ENCODE measurements at places on chromosomes 6 and 20.

DNA sequence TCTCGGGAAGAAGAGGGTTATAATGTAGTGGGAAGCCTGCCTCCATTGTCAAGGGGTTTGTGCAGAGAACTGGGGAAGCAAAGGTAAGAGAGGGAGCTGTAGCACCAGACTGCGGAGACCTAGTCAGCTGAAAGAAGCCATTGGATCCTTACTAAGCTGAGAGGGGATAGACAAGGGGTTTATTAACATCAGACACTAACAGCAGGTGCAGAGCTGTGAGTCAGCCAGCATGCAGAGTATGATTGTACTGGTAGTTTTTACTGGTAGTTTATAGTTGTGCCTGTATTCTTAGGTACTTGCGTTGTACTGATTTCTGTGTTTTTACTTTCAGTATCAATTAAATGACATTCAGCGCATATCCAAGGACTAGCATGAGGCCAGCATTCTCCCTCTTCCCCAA lies 17.8 kb upstream of the COL19A1 start:
- no peak for DNase-seq

GRCh38 chr6:108113557-108114519 lies 39.3 kb upstream of the OSTM1 start:
- no peak for DNase-seq

DNA sequence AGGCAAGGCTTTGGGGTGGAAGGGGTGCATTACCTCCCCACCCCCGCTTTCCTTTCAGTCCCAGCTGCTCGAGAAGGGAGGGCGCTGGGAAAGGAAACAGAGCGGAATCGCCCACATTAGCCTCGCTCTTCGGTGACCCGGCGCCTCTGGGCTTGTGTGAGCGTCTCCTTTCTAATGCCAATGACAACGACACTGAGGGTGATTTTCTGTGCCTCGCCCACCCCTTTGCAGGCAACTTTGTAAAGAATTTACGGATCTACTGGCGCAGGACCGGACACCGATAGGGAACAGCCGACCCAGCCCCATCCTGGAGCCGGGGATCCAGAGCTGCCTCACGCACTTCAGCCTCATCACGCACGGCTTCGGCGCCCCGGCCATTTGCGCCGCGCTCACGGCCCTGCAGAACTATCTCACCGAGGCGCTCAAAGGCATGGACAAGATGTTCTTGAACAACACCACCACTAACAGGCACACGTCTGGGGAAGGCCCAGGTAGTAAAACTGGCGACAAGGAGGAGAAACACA lies 24.3 kb downstream of the TFAP2B start:
- DNase-seq, result no peak

GRCh38 chr6:3032986-3033385 lies 33.3 kb downstream of the NQO2 start:
- no peak for DNase-seq

DNA sequence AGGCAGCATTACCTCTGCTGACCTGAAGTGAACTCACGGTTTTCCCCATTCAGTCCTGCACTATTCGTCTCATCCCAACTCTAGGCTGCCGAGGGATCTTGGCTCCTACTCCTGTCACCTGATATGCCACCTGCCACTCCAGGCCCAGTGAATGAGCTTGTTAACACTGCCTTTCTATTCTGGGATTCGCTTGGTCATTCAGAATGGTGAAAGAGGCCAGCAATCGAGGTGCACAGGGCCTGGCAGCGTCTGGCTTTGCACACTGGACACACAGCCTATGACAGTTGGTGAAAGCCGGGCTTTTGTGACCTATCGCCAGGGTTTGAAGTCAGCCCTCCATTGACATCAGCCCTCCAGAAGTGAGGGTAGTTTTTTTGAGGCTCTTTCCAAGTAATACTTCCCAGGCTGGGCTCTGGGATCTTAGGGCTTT lies 59.3 kb upstream of the MYL9 start:
- DNase-seq, result no peak

- no peak for DNase-seq
These were observed 349.2 kb downstream of the ZFAND3 start for GRCh38 chr6:38168699-38169098.

DNA sequence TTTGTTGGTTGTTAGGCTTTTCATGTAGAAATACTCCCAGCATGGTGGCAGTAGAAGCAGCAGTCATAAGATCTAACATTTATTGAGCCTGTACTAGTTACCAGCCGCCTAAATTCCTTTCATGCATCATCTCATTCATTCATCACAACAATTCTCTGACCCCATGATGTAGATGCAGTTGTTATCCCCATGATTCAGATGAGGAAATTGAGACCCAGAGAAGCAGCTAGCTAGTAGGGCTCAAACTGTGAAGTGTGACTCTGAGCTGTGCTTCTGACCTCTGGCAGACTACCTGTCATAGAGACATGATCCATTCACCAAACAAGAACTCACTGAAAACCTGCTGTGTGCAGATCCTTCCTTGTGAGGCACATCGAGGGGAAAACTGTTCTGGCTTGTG lies 16.9 kb downstream of the RREB1 start:
- no peak for DNase-seq

DNA sequence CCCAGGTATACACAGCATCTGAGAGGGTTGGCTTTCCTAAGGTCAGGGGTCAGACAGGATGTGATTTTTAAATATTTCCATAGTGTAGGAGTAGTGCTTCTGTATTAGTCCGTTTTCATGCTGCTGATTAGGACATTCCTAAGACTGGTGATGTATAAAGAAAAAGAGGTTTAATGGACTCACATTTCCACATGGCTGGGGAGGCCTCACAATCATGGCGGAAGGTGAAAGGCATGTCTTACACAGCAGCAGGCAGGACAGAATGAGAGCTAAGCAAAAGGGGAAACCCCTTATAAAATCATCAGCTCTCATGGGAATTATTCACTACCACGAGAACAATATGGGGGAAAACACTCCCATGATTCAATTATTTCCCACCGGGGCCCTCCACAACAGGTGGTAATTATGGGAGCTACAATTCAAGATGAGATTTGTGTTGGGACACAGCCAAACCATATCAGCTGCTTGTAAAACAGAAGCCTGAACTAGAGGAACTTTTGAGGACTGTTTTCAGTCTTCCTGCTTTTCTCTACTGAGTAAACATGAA lies 91.0 kb upstream of the MEI4 start:
- DNase-seq, result no peak

DNA sequence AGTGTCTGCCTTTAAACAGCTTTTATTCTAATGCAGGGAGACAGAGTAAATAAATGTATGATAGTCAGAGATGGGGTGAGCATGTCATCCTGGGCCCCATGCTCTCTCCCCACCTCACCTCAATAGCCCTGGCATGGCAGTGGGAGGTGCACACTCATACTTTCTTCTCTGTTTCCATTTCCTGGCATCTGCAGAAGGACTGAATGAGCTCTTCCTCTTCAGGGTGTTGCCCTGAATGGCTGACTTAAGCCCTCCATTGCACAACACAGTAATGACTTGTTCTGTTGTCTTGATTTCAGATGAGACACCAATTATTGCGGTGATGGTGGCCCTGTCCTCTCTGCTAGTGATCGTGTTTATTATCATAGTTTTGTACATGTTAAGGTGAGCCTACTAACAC lies 57.0 kb upstream of the GNRH2 start:
- no peak for DNase-seq

DNA sequence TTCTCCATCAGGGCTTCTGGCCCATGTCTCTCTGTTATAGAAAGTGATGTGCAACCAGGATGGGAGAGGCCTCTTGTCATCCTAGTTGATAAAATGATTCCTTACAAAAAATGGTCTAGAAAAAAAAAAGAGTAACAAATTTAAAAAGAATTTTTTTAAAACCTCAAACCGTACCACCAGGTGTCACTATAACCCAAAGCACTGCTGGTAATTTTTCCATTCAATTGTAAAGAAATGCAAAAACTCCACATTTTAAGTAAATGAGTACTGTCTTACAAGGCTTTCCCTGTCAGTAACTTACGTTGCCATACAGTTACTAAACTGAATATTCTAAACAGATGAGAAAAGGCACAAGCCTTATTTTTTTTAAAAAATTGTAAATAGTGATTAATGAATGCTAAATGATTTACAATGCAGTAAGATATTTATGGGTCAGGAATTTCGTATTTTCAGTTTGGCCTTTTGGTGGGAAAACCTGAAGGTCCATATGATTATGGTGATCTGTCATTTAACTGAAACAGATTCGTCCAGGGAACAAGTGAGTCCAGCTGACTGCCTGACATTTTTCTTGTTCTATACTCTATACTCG lies 95.4 kb downstream of the OGFRL1 start:
- no peak for DNase-seq

Measured in smooth muscle cell of the brain vasculature (primary cell).